Stomach (tissue), 19 donors: ENCODE measurements at places on chromosomes 5 and 9. TPM values are rescaled to one million over a fixed set of nuclear protein-coding genes. Genes with fewer than 3 reads are reported as not detected.

DNA sequence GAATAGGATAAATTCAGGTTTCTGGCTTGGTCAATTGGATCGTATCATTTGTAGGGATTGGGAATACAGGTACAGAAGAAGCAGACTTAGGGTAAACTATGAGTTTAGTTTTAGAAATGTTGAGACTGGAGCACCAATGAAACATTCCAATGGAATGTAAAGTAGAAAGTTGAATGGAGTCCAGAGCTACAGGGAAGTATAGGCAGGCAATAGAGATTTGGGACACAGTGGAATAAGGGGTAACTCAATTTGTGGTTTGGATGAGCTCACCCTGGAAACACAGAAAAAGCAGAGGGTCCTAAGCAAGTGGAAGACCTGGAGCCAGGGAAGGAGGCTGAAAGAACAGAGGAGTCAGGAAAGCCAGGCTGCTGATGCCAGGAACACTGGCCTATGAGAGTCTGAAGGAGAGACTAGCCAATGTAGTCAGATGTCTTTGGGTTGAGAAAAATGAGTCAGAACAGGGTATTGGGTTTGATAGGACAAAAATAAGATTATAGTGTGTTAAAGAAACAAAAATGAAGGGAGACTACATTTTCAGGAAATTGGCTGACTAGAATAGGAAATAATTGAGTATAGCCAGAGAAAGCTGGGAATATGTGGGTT, 72.8 kb downstream of the STARD4 start:
- H3K27ac ChIP-seq = no peak overlapping the region
- H3K36me3 ChIP-seq = no peaks in the 10 kb centered on the region
- H3K27me3 ChIP-seq = no peaks in the 10 kb centered on the region
- no peaks in the 10 kb centered on the region for H3K4me1 ChIP-seq
- H3K4me3 ChIP-seq = no peak overlapping the region
- DNase-seq = no peak

- peaks cover 26% of the 10 kb centered on the region for H3K4me1 ChIP-seq
- H3K4me3 ChIP-seq = no peak overlapping the region
- no peaks in the 10 kb centered on the region for H3K27me3 ChIP-seq
- H3K36me3 ChIP-seq = peaks cover 23% of the 10 kb centered on the region
- no peak overlapping the region for H3K27ac ChIP-seq
- DNase-seq = no peak
Observed at GRCh38 chr9:112443200-112443599, 43.4 kb upstream of the KIAA1958 start.

- H3K27me3 ChIP-seq = no peaks in the 10 kb centered on the region
- no peaks in the 10 kb centered on the region for H3K4me1 ChIP-seq
- no peak overlapping the region for H3K4me3 ChIP-seq
- H3K27ac ChIP-seq = no peak overlapping the region
- no peaks in the 10 kb centered on the region for H3K36me3 ChIP-seq
Observed at GRCh38 chr5:53900677-53901076, 340.2 kb downstream of the NDUFS4 start.

- no peak overlapping the region for H3K4me3 ChIP-seq
- DNase-seq = peak; percentile 26
- peak overlapping the region; percentile 36 for H3K27ac ChIP-seq
- H3K4me1 ChIP-seq = peaks cover 31% of the 10 kb centered on the region
Observed at GRCh38 chr5:14342306-14342705, 199.2 kb downstream of the TRIO start.

DNA sequence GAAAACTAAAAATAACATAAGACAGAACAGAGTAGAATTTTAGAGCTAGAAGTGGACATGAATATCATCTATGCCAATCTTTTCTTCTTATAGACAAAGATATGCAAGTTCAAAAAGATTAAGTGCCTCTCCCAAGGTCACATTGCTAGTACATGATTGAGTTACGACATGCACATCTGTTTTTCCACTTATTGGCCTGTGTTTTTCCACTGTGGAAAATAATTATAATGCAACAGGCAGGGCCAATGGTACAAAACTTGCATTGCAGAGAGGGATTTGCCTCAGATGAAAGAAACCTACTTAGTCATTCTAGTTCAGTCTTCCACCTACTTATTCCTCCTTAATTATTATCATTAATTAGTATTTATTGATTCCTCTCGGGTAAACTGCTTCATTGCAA, 407.8 kb upstream of the SGCD start:
- H3K36me3 ChIP-seq = no peaks in the 10 kb centered on the region
- no peak overlapping the region for H3K4me3 ChIP-seq
- no peak overlapping the region for H3K27ac ChIP-seq
- DNase-seq = peak; percentile 19
- no peaks in the 10 kb centered on the region for H3K27me3 ChIP-seq

- no peaks in the 10 kb centered on the region for H3K27me3 ChIP-seq
- no peaks in the 10 kb centered on the region for H3K36me3 ChIP-seq
- peaks cover 19% of the 10 kb centered on the region for H3K4me1 ChIP-seq
- peak overlapping the region; percentile 47 for H3K27ac ChIP-seq
- no peak overlapping the region for H3K4me3 ChIP-seq
Observed at GRCh38 chr5:74576941-74577456, 63.5 kb downstream of the ENC1 start.

DNA sequence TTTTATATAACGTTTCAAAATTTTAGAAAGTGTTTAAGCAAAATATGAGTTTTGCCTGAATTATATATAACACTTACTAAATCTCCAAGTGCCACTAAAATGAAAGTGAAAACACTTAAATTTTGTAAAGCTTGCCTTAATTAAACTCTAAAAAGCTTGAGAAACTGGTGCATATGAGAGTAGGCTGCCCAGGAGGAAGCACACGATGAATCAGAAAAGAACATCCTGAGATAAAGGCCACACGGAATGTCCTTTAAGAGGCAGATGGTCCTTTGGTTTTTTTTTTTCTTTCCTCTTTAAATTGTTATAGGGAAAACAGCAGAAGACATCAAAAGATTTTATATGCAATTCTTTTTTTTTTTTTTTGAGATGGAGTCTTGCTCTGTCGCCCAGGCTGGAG, 60.3 kb downstream of the HABP4 start:
- no peak overlapping the region for H3K4me3 ChIP-seq
- no peak for DNase-seq
- H3K36me3 ChIP-seq = peaks cover 4% of the 10 kb centered on the region
- H3K4me1 ChIP-seq = peaks cover 10% of the 10 kb centered on the region
- H3K27ac ChIP-seq = no peak overlapping the region
- no peaks in the 10 kb centered on the region for H3K27me3 ChIP-seq

- no peak overlapping the region for H3K27ac ChIP-seq
- no peak overlapping the region for H3K4me3 ChIP-seq
- H3K36me3 ChIP-seq = no peaks in the 10 kb centered on the region
- DNase-seq = no peak
Observed at GRCh38 chr9:92122061-92122460, 6.8 kb upstream of the SPTLC1 start.

DNA sequence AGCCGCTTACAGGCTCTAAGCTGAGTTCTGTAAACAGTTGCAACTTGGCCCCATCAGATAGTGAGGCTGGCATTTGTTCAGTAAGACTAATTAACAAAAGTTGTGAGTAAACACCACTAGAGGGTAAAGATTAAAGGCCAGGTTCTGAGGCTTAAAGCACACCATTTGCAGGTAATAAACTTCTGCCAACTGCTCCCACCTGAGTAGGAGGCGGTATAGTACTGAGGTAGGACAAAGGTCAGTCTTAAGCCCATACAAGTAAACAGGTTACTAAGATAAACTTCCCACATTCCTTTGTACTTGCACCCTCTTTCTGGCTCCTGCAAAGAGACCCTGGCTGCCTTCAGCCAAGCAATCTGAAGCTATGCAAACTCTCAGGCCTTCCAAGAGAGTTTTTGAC, 419.6 kb downstream of the DNAH5 start:
- H3K4me3 ChIP-seq = no peak overlapping the region
- no peak overlapping the region for H3K27ac ChIP-seq
- H3K4me1 ChIP-seq = peaks cover 28% of the 10 kb centered on the region
- H3K36me3 ChIP-seq = no peaks in the 10 kb centered on the region

DNA sequence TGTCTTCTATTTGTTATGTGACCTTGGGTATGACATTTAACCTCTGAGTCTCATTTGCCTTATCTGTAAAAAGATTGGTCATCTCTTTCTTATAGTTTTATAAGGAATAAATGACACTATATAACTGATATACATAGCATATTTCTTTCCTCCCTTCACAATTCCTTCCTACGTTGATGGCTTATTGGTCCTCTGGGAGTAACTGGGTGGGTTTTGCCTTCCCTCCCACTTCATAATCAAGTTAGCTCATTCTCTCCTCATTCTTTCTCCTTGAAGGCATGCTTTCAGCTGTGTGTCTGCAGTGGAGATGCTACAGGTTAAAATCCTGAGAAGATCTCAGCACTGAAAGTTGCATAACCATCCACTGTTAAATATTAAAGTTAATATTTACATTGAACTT, 382.4 kb downstream of the TMEM38B start:
- H3K4me3 ChIP-seq = no peak overlapping the region
- H3K36me3 ChIP-seq = no peaks in the 10 kb centered on the region
- no peak for DNase-seq
- no peaks in the 10 kb centered on the region for H3K4me1 ChIP-seq

The CNTNAP3 gene
- not detected for polyA plus RNA-seq

The BAAT gene
- polyA plus RNA-seq = not detected

The CER1 gene
- polyA plus RNA-seq = not detected
